ENCODE measurements at places on chromosomes 7 and 10.

- DNase-seq, result no peak
Observed at GRCh38 chr10:121600611-121601010, 2.4 kb upstream of the FGFR2 start.

- DNase-seq, result no peak
Observed at GRCh38 chr10:76229341-76229740, 797.9 kb downstream of the LRMDA start.

DNA sequence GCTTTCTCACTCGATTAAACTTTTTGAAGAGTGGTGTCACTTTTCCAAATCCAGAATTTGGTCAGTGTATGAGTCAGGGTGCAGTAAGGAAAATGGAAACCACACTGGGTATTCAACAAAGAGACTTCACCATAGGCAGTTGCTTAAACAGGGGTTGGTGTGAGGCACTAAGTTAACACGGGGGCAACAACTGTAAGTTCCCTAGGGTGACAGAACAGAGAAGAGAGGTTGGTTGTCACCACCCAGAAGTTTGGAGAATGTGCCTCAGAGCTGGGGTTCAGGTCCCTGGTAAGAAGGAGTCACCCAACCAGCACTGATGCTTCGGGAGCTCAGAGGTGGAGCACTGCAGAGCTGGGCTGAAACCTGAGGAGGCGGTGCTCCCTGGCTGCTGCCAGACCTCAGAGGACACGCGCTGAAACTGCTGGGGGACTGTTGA, 170.4 kb downstream of the ARID5B start:
- no peak for DNase-seq

- no peak for DNase-seq
Observed at GRCh38 chr10:128664729-128665128, 538.5 kb upstream of the MKI67 start.

GRCh38 chr7:93873998-93874574, 16.5 kb downstream of the TFPI2 start:
- no peak for DNase-seq

- no peak for DNase-seq
Observed at GRCh38 chr7:141752634-141753033, 11.3 kb upstream of the TAS2R3 start.

DNA sequence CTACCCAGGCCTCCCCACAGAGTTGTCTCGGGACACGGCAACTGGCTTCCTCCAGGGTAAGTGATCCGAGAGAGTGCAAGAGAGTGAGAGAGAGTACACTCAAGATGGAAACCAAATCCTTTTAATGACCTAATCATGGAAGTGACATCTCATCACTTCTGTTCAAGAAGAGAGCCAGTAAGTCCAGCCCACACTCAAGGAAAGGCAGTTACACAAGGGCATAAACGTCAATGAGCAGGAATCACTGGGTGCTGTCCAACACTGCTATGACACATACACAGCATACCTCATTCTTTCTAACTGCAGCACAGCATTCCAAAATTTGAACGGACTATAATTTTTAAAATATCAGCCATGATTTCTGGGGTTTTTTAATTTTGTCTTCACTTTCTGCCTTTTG, 29.3 kb upstream of the OSBPL3 start:
- DNase-seq, result no peak
